Stimulated activated CD4-positive, alpha-beta T cell treated with anti-CD3 and anti-CD28 coated beads, TNF-alpha, amount 100 ng/mL, for 1 hour (primary cell): ENCODE measurements at places on chromosomes 12 and 14.

GRCh38 chr12:25271486-25272098 is 20.9 kb upstream of the KRAS start:
- no peak for DNase-seq

DNA sequence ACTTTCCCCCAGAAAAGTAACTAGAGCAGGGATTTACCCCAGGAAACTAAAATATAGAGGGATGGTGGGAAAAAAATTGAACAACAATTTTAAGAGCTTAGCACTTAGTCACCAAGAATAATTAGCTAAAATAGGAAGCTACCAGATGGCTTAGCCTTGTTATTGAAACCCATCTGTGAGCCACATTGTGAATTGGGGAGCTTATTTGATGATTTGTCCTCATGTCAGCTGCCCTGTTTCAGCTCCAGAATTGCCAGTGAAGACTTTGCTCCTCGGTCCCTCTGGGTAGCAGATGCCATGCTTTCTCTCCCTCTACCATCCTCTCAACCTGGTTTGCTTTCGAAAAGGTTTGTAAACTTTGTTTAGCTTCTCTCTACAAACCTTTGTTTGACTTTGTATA is 67.7 kb upstream of the PTHLH start:
- DNase-seq, result no peak

GRCh38 chr14:64137657-64138290 is 156.4 kb downstream of the ESR2 start:
- DNase-seq, result no peak

DNA sequence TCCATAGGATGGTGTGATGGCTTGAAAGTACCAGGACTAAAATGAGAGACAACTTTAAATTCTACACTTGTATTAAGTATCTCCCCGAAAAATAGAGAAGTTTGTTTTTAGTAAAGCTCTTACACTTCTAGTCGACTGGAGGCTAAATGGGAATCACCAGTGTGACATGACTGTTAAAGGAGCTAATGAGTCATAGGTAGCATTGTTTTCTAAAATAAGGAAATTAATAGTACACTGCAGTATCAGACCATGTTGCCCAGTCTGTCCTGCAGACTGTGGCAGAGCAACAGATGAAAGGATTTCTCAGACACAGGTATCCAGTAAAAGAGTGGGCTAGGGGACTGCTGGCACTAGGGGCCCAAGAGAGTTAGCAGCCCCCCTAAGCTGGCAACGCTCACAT is 140.1 kb downstream of the TMEM117 start:
- DNase-seq, result no peak

GRCh38 chr12:80170915-80171314 is 71.6 kb downstream of the OTOGL start:
- DNase-seq, result no peak

DNA sequence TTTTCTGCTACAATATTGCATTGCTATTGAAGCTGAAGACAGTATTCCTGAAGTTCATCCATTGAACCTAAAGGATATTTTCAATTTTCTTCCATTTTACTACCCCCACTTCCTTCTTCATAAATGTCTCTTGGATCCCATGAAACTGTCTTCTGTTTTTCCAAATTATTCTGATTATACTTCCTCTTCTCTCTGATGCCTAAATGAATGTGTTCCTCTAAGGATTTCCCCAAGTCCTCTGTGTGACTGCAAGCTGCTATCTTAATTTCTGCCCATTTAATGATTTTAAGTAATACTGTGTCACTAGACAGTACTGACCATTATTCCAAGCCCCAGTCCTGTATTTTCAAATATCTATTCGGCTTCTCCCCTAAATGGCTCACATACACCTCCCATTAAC is 102.9 kb downstream of the TAOK3 start:
- DNase-seq, result no peak

DNA sequence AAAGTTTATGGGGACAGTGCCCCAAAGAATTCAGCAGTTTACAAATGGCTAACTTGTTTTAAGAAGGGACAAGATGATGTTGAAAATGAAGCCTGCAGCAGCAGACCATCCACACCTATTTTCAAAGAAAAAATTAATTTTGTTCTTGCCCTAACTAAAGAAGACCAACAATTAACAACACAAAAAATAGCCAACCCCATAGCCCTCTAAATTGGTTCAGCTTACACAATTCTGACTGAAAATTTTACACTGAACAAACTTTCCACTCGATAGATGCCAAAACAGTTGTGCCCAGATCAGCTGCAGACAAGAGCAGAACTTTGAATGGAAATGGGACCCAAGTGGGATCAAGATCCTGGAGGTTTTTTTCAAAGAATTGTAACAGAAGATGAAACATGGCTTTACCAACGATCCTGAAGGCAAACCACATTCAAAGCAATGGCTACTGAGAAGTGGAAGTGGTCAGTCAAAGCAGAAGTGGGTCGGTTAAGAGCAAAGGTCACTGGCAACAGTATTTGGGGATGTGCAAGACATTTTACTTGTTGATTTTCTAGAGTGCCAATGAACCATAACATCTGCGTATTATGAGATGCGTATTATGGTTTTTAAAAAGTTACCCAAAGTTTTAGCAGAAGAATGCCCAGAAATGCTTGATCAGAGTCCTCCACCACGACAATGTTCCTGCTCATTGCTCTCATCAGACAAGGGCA is 30.0 kb downstream of the SLC39A9 start:
- DNase-seq, result no peak

DNA sequence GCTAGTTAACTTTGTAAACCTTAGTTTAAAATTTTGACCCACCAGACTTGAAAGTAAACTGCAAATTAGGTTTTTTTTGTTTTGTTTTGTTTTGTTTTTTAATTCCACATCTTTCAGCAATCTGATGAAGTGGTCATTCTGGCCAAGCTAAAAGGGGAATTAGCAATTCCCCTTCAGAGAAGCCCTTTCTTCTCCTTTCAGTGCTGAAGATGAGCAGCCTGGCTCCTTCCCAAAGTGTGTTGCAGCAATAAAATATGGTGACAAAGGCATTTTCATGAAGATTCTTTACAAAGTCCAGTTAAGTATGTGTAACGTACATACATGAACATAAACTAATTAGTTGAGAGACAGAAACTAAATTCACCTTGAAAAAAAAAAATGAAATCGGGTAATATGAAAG is 380.1 kb downstream of the NOVA1 start:
- DNase-seq, result no peak

DNA sequence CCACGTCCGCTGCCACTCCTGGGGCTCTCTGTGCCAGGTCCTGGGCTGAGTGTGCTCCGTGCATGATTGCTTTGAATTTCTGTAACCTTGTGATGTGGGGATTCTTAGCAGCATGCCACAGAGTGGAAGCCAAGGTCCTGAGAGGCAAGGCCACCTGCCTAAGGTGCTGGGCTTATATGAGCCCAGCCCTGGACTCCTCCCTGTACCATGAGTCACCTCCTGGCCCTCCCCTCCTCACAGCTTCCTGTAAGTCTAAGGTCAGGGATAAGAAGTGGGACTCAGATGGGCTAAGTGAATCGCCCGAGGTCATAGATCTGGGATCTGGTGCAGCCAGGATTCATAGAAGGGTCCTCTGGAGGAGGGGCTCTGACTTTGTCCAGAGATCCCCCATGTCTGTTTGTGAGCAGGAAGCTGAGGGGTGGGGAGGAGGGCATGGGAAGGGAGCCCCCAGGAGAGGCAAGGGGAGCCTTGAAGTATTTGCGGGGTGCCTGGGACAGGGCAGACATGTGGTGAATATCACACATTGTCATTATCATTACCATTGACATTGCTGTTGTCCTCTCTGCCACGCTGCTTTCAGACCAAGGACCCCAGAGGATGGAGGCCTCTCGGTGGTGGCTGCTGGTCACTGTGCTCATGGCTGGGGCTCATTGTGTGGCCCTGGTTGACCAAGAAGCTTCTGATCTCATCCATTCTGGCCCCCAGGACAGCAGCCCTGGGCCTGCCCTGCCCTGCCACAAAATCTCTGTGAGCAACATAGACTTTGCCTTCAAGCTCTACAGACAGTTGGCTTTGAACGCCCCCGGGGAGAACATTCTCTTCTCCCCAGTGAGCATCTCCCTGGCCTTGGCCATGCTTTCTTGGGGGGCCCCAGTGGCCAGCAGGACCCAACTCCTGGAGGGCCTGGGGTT is 28.8 kb downstream of the SERPINA3 start:
- no peak for DNase-seq

DNA sequence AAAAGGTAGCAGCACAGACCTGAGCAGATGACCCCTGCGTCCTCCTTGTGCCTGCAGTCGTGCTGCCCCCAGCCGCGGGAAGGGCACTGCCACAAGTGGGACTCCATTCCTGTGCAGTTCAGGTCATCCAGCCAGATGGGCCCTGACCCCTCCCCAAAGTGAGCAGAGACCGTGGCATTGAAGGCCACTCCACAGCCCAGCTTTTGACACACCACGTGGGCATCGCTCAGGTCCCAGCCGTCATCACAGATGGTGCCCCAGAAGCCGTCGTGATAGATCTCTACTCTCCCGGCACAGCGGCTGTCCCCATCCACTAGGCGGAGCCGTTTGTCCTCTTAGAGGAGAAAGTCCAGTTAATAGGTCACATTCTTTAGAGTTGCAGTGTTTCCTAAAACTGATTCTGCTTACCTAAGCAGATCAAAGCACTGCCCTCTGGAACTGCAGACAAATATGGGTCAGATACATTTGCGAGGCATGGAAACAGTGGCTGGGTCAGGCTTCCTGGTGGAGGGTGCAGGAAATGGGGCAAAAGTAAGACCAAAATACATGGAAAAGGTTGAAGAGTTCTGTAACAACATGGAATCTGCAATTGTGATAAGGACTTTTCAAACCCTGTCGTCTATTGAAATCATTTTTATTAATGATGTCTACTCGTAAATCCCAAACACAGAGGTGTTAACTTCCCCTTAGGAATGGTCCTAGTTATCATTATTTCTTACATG is 69.4 kb downstream of the CD163L1 start:
- no peak for DNase-seq

DNA sequence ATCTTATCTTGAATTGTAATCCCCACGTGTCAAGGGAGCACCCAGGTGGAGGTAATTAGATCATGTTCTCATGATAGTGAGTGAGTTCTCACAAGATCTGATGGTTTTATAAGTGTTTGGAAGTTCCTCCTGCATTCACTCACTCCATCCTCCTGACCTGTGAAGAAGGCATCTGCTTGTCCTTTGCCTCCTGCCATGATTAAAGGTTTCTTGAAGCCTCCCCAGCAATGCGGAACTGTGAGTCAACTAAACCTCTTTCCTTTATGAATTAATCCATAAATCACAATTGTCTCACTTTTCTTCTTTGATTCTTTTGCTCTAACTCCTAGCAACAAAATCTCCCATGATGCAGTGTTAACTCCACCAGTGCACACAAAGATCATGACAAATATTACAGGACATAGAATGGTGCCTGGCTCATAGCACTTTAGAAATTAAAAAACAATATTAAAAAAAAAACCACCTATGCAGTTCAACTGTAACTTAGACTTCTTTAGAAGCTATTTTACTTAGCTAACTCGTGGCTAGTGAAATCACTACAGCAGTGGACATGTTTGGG is 37.6 kb upstream of the MGAT4C start:
- DNase-seq, result no peak

GRCh38 chr14:103625356-103626095 is 3.5 kb upstream of the KLC1 start:
- DNase-seq, result no peak

DNA sequence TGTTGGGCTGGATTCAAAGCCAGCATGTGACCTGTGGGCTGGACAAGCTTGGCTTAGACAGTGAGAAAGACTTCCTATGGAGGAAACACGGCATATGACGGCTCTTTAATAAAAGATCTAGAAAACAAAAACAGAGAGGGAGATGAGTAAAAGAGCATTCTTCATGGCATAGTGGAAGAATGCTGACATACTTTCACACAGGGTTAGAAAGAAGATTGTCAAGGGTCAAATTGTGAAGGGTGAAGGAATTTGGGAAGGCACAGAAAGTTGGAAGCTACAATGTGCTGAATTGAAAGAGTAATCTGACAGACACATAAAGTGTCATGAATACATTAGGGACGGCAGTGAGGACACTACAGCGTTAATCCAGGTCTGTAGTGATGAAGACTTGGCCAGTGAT is 63.4 kb downstream of the GALNT4 start:
- no peak for DNase-seq

DNA sequence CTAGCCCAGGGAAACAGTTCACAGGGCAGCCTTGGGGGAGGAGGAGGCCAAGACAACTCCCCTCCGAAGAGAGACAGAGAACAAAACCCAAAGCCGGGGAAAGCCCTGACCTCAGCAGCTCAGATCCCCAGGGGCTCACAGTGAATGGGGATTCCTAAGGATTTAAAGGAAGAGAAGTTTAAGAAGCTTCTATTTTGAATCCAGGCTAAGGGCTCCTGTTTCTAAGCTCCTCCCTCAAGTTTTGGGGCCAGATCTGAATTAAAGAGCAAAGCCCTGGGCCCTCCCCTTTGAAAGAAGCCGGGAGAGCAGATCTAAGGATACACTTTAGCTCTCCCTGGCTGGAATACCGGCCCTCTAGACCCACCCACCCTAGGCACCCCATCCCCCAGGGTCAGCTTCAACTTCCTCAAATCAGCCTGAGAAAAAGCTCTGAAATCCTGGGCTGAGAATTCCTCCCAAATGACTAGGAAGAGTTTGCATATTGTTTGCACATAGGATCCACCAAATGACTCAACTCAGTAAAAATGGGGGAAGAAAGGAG is 3.9 kb downstream of the KDM2B start:
- DNase-seq, result no peak

GRCh38 chr12:38883629-38884134 is 21.7 kb downstream of the CPNE8 start:
- DNase-seq, result no peak

DNA sequence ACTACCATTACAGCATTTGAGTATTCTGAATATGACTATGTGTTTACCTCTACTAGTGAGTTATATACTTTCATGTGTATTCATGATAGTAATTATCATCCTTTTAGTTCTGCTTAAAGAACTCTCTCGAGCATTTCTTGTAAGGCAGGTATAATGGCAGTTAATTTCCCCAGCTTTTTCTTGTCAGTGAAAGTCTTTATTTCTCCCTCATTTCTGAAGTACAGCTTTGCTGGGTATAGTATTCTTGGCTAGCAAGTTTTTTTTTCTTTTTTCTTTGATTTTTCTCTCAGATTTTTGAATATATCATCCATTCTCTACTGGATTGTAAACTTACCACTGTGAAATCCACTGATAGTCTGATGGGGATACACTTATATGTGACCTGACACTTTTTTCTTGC is 165.9 kb upstream of the ARHGAP5 start:
- no peak for DNase-seq

DNA sequence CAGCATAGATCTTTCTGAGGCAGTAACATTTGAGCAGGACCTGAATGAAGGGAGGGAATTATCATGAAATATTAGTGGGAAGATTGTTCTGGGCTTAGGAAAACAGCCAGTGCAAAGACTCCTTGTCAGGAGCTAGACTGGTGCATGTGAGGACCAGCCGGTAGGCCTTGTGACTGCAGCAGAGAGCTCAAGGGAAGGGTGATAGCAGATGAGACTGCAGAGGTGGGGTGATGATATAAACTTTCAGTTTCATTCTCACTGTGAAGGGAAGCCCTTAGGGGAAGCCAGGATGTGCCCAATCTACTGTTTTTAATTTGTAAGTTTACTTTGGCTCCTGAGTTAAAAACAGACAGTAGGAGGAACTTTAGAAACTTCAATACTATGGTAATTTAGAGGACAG is 12.4 kb downstream of the IL22 start:
- DNase-seq, result peak; percentile 10
